ENCODE measurements at places on chromosomes 5 and 9.

DNA sequence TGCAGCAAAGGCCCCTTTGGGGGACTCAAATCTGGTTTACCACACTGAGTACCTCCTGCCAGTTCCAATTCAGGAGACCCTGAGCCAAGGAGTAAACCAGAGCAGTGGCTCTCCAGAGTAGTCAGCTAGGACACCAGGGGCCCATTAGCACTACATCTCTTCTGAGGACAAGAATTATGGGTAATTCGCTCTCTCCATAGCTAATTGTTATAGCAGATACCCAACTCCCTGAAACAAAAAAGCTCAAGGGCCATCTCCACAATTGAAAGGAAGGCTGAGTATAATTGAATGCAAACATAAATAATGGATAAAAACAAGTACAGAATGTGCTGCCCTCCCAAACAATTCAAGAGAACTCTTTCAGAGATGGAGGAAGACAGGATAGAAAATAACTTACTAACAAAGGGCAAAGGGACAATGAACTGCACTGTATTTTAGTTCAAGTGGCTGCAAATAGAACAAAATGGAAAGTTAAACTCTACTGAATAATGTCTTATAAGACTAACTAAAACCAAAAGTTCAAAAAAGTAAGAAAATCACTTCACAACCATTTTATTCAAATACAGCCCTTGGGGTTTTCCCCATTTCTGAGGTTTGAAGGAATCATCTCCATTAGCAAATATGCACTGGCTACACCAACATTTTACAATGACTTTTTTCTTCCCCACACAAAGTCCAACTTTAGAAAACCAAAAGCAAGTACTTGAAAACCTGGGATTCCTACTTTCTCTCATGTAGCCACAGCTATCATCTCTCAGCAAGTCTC is 118.8 kb downstream of the SIL1 start:
- DNase-seq, result no peak

GRCh38 chr5:56941981-56942380 is 9.9 kb downstream of the MIER3 start:
- no peak for DNase-seq

GRCh38 chr5:85538362-85538761 is 1079.4 kb upstream of the COX7C start:
- no peak for DNase-seq

DNA sequence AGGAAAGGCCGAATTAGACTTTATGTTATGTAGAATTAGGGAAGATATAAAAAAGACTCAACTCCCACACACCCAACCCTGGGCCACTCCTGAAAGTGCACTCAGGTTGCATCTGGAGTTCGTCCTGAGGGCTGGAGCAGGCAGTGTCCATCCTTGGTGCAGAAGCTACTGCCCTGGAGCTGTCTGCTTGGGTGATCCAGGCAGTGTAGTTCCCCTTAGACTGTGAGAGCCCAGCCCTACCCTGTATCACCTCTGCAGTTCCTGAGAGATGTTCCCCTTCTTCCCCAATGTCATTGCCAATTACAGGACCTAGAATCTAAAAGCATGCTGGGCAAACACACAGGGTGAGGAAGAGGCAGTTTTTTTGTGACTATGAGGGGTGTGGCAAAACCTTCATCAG is 368.3 kb upstream of the ST8SIA4 start:
- no peak for DNase-seq

DNA sequence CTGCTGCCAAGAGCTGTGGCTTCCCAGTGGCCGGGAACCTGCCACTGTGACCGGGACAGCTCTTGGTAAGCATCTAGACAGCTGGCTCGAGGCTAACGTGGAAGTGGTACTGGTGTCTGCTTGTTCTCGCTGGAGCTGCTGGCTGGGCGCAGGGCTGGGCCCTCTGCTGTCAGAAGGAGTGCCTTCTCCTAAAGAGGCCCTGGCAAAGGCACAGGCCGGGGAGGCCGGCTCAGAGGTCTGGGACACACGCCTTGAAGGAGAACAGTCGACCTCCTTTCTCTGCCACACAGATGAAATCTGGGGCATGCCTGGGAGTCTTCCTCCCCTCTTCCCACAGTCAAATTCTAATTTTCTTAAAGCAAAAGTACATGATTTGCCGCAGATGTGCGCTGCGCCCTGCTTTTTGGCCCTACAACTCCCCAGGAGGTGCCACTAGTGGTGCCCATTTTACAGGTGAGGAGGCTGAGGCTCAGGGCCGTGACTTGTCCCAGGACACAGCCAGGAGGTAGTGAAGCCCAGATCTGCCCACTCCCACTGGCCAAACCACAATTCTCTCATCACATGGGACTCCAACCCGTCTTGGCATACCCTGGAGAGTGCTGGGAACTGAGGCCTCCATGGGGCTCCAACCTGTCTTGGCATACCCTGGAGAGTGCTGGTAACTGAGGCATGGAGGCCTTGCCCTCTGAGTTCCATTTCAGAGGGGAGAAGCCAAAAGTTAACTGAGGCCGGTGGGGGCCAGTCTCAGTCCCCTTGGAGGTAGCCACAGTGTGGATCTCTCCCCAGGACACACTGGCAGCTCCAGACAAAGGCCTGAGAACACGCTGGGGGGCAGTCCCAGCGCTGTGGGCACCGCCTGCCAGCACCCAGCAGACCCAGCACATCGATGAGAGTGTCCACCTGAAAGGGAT is 12.0 kb upstream of the RXRA start:
- no peak for DNase-seq

- DNase-seq, result no peak
These were observed 103.3 kb upstream of the HMHB1 start for GRCh38 chr5:143708672-143709071.

DNA sequence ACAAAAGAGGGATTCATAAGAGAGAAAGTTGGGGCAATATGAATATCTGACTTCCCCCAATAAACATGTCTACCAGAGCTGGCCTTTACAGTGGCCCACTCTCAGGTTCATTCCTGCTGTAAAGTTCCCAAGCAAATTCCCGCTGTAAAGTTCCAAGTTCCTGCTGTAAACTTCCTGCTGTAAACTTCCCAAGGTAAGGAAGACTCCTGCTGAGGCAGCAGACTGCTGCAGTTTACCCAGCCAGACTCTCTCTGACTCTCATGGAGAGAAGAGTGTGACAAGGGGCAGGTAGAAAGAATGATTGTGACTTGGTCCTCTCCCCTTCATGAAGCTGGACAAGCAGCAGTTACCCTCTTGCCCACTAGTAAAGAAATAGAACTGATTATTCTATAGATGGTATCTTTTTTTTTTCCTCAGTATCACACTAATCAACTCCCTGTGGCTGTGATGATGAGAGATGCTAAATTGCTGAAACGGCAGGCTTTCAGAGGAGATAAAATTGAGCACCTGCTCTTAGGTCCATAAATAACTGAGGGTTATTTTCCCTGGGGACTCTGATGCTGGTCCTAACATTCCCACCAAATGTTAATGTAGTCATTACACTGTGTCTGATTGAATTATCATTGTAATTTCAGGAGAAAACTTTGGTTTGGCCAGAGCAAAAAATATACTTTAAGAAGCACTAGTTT is 220.4 kb downstream of the PARP8 start:
- no peak for DNase-seq

Data from lower leg skin (tissue), 4 donors.